ENCODE measurements at places on chromosomes 3 and 15. TPM values are rescaled to one million over a fixed set of nuclear protein-coding genes. Genes with fewer than 3 reads are reported as not detected.
A peak's percentile ranks its signal among the peaks of the same experiment; 100 is the strongest.

THSD4 gene
- polyA plus RNA-seq = 30.2 TPM

RASGRF1 gene
- 0.48 TPM for polyA plus RNA-seq

GRCh38 chr3:66656609-66657008, 155.8 kb upstream of the LRIG1 start:
- no peak for DNase-seq

DNA sequence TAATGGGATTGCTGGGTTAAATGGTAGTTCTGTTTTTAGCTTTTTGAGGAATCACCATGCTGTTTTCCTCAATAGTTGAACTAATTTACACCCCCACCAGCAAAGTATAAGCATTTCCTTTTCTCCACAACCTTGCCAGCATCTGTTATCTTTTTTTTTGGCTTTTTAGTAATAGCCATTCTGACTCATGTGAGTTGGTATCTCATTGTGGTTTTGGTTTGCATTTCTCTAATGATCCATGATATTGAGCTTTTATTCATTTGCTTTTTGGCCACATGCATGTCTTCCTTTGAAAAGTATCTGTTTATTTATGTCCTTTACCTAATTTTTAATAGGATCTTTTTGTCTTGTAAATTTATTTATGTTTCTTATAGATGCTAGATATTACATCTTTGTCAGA, 288.2 kb downstream of the EPHA6 start:
- no peak for DNase-seq

- no peak for DNase-seq
Measured at GRCh38 chr15:95512906-95513305, 817.6 kb upstream of the NR2F2 start.

- no peak for DNase-seq
Measured at GRCh38 chr15:39504808-39505207, 76.1 kb upstream of the THBS1 start.

GRCh38 chr3:106533788-106534160, 665.0 kb upstream of the CBLB start:
- DNase-seq = no peak

DNA sequence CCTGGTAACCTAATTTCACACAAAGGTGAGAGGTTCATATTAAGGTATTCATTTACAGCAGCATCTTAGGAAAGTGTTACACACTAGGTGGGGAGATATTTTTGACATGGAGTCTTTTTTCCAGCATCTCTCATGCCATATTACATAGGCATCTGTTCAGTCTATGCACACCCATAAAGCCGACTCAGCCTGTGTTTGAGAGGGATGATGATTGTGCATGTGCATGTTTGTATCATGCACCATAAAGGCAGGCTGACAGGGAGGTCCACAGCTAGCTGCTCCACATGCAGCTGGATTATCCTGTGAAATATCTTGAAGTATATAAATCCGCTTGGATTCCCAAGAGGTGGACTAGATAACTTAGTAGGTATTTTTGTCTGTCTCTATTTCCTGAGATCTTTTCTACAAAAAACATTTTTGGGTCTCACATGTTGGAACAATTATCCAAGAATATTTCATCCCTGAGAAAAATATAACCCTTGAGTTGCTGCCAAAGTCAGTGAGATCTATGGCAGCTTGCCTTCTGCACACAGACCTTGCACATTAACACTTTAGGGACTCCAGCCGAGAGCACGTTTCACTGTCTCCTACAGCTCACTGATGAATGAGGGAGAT, 288.4 kb upstream of the DPH6 start:
- no peak for DNase-seq

GRCh38 chr15:31004220-31004733, 12.8 kb upstream of the MTMR10 start:
- DNase-seq = no peak

GRCh38 chr15:34588046-34588674, 4.7 kb upstream of the GOLGA8B start:
- peak; percentile 70 for DNase-seq

DNA sequence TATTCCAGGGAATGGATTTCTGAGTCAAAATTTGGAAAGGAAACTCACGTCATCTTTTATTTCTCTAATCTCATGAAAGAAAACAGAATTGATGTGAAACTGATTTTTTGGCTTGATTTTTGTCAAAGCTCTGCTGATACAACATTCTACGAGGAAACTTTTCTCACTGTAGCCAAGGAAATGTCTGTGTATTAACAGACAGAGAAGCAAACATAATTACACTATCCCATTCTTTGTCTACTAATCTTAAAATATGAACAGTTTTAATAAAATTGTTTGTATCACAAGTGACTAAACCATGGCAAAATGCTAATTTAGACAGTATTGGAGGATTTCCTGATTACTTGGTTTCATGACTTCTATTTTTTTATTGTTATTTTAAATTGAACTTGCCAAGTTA, 1437.0 kb downstream of the OTOL1 start:
- no peak for DNase-seq

DNA sequence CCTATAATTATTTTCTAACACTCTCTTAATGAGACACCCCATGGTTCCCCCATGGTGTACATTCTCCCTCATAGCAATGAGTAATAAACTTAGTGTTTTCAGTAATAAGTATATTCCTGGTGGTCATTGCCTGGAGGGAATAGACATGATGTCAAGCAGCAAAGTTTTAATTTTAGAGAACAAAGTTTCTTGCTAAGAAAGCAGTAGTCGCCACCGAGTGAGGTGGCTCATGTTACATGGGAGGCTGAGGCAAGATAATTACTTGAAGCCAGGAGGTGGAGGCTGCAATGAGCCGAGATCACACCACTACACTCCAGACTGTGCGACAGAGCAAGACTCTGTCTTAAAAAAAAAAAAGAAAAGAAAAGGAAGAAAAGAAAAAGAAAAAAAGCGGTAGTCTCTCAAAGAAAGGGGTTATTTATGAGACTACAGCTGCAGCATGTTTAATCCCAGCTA, 2.4 kb upstream of the ELP6 start:
- DNase-seq = peak; percentile 36

Measured in left kidney (tissue), 8 donors.